ENCODE measurements at places on chromosomes 7 and 10.

GRCh38 chr7:44408596-44408995 is 81.9 kb downstream of the NUDCD3 start:
- DNase-seq = no peak

DNA sequence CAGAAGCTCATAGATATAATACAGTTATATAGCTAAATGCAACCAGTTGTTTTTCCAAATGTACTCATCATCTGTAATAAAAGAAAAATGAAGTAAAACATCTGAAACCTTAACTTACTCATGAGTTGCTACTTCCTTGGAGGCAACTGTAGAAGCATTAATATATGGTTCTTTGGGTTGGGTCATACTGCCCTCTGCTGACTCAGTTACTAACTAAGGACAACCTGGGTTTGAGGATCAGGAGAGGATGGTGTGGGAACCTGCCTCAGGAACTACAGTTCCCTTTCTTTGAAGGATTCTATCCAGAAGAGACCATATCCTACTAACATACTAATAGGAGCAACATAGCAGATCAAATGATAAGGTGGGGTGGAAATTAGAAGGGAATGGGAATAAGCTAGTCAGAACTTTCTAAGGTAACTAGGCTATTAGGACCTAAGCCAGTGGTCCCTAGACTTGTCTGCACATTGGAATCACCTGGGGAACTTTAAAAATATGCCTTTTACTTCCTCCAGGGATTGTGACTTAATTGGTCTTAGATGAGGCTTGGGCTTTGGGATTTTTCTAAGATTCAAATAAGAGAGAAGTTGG is 20.7 kb downstream of the COX15 start:
- DNase-seq = no peak

DNA sequence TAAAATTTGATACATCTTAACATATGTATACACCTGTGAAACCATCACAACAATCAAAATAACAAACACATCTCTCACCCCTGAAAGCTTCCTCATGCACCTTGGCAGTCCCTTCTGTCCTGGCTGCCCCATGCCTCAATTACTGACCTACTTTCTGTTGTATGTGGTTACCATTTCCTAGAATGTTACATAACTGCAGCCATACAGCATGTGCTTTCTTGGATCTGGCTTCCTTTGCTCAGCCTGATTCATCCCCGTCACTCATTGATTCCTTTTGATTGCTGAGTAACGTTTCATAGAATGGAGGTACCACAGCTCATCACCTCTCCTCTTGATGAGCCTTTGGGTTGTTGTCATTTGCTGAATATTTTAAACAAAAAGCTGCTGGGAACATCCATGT is 165.3 kb downstream of the CELF2 start:
- DNase-seq = no peak

DNA sequence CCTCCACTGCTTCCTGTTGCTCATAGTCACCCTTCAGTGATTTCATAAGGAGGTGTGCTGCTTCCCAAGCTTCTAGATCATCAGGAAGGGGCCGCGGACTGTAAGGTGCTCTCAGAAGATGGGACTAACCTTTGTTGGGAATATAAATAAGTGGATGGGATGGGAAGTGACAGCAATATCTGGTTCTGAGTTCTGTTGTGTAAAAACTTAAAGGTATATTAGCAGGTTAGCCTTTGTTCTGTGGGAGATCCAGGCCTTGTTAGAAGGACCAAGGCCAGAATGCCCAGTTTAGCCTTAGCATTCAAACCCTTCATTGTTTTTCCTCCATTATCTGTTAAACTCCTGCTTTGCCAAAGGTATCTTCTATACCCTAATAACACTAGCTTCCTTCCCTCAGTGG is 12.4 kb downstream of the BUB3 start:
- no peak for DNase-seq

DNA sequence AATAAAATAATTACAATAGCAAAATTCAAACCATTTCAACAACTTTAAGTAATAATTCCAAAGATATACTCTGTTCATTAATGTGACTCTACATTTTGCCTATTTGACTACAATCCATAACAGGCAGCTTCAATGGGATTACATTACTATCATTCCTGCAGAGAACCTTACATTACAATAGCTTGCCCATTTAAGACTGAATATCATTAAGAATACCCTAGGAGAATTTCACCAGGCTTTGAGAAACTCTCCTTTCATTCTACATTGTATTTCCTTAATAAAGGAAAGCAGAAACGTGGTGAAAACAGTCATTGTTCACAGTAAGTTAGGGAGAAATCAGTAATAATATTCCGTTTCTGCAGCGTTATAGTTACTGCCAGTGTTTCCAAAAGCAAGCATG is 209.5 kb downstream of the GLI3 start:
- no peak for DNase-seq

DNA sequence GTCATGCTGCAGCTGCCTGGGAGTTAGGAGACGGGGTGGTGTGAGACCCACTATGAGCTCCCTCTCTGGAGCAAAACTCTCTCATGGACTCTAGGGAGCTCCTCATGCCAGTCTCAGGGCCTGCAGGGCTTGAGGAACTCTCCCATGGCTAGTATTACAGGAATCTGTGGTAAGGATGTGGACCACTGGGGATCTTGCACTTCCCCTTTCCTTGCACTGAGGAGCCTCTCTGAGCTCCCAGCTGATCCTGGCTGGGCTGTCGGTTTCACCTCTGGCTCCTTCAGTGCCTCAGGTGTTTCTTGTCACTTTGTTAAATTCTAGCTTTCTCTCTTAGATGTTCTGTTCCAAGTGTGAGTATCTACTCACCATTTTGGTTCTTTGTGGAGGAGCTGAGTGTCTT is 71.6 kb upstream of the IMMP2L start:
- DNase-seq = no peak
